ENCODE measurements at places on chromosomes 13 and 19.

- no peak for DNase-seq
Measured at GRCh38 chr13:71358218-71358617, 508.8 kb downstream of the DACH1 start.

DNA sequence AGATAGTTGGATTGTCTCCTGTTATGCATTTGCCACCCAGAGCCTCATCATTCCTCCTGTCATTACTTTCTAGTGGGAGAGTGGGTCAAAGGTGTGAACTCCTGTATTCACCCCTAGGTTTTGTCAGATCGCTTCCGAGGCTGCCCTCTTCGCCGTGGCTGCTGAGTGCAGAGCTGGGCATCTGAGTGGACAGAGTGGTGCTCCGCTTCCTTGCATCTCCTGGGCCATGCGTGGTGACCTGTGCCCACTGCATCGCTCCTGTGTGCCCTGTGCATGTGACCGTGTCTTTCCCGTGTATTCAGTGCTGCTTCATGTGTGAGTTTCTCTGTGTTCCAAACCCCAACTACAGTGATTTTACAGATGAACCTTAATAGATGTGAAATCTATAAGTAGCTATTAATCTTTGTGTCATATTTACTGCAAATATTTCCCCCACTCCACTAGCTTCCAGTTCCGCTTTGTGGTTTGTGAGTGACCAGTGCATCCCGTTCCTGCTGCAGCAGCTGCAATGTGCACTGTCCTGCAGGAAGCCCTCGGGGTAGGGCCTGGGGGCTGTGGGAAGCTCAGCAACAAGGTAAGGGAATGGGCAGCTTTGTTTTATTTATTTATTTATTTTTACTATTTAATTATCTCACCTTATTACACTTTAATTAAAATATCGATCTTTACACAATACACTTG, 53.1 kb downstream of the C13orf46 start:
- peak; percentile 10 for DNase-seq

- no peak for DNase-seq
Measured at GRCh38 chr13:79631051-79631659, 150.2 kb downstream of the NDFIP2 start.

DNA sequence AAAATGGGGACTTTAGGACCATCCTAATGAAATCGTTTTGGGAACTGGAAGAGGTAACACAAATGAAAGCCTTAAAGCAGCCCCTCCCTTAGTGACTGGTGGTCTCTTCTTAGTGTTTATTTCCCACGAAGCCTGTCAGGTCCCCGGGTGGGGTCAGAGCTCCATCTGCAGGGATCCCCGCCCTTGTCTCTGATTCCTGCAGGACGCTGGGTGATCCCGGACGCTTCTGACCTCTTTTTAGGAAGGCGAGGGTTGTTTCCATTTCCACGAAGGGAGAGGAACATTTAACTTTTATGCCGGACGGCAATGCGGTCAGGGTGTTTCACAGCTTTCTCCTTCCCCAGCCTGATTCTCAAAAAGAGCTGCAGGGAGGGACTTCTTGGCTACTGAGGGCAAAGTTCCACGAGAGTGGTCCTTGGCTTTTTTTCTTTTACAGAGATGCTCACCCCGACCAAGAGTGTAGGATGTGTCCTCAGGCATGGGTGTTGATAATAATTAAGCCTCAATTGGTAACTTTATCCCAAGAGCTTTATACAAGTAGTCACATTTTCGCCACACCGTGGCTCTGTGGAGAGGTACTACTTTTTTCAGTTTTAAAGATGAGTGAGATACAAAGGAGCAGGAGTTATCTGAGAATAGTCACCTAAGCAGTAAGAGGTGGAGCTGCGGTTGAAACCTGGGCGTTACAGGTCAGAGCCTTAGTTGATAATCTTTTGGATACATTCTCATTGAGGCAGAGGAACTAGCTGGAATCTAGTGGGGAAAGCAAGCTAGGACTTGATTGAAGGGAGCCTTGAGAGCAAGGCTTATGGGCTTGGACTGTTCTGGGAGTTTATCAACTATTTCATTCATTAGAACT, 813 bp downstream of the ZNF284 start:
- no peak for DNase-seq

- DNase-seq: no peak
Measured at GRCh38 chr13:100983111-100983510, 308.5 kb upstream of the TMTC4 start.

DNA sequence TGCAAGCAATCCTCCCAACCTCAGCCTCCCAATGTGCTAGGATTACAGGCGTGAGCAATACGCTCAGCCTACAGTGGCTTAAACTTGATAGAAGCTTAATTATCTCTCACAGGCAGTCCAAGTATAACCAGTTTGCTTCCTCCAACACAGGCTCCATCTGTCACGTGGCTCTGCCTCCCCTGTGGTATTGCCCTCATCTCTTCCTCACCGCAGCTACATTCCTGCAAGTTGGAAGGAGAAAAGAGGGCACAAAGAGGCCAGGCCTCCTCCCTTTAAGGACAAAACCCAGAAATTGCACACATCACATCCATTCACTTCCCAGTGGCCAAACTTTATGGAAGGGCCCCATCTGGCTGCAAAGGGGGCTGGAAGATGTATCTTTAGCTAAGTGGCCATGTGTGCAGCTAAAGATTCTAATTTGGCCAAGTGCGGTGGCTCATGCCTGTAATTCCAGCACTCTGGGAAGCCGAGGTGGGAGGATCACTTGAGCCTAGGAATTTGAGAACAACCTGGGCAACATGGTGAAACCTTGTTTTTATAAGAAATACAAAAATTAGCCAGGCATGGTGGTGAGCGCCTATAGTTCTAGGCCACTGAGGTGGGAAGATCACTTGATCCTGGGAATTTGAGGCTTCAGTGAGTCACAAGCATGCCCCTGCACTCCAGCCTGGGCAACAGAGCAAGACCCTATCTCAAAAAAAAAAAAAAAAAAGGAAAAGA, 3.1 kb upstream of the SDHAF1 start:
- DNase-seq: no peak

GRCh38 chr13:109615721-109616420, 170.5 kb downstream of the IRS2 start:
- DNase-seq: no peak

GRCh38 chr13:20727856-20728255, 24.4 kb downstream of the IL17D start:
- no peak for DNase-seq

DNA sequence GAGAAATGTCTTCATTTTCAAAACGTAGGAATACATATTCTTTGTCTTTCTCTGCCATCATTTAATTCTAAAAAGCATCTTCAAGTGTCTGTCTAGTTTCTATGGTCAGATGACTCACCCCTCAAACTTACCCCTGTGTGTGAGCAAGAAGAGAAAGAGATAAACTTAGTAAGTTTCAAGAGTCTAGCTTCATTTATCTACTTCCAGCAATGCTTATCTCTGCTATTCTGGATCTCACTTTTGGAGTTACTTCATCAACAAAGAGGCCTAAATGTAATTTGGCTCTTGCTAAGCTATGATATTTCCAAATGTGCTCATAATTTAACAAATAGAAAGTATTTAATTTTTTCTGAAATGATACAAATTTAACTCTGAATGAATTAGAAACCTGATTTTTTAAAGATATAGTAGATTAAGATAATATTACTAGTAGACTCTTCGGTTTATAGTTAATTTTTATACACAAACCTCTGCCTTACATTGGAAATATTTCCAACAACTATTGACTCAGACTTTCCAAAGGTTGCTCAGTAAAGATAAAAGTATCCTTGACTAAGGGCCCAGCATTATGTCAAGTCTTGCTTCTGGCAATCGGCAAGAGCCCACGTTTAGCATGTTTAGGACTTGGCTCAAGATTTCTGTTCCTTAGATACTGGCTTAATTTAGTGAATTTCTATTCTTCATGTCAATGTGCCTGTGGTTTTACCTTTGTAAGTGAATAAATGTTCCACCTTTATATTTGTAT, 1511.0 kb upstream of the SLC10A2 start:
- no peak for DNase-seq

DNA sequence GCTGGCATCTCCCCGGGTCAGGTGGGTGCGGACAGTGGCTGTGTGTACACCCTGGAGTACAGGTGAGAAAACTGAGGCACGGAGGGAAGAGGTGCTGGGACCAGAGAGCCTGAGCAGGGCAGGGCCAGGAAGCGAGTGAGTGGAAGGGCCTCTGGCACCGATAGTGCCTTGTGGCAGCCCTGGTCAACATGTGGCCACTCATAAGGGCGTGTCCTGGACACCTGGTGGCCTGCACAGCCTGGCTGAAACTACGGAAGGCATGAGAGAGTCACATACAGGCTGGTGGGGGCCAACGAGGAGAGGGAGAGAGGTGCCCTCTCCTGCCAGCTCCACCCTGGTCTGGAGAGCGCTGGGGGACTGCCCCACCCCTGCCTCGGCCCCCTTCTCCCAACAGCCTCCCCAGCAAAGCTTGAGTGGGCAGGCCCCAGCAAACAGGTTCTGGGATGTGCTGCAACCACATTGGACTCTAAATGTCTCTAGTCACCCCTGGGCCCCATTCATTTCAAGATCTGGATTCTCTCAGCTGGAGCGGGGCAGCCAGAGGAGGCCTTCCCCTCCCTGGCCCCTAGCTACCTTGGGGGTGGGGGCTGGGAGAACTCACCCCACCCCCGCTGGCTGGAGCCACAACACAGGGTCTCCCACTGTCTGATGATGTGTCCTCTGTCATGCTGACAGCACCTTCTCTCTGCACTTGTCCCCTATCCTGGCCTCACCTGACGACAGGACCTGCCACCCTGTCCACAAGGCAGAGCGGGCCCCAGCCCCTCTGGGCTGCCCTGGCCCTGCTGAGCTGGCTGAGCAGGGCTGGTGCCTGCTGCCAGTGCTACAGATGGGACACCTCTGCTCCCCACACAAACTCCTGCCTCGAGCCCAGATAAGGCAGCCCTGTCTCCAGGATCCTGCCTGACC, 5.8 kb downstream of the CBARP start:
- DNase-seq: no peak

DNA sequence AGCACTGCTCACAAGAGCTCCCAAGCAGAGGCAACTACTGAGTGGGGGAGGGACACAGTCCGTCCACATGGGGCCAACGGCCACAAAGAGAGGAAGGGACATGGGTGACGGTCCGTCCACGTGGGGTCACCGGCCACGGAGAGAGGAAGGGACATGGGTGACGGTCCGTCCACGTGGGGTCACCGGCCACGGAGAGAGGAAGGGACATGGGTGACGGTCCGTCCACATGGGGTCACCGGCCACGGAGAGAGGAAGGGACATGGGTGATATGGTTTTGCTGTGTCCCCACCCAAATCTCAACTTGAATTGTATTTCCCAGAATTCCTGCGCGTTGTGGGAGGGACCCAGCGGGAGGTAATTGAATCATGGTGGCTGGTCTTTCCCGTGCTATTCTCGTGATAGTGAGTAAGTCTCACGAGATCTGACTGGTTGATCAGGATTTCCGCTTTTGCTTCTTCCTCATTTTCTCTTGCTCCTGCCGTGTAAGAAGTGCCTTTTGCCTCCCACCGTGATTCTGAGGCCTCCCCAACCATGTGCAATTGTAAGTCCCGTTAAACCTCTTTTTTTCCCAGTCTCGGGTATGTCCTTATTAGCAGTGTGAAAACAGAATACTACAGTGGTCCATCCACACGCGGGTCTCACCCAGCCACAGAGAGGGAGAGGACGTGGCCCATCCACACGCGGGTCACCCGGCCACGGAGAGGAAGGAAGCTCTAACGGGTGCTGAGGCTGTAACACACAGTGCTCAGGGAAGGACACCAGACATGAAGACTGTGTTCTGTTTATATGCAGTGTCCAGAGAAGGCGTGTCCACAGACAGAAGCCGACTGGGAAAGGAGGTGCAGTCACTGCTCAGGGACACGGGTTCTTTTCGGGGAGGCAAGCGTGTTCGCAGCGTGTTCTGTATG, 48.5 kb downstream of the GAS6 start:
- peak; percentile 59 for DNase-seq

DNA sequence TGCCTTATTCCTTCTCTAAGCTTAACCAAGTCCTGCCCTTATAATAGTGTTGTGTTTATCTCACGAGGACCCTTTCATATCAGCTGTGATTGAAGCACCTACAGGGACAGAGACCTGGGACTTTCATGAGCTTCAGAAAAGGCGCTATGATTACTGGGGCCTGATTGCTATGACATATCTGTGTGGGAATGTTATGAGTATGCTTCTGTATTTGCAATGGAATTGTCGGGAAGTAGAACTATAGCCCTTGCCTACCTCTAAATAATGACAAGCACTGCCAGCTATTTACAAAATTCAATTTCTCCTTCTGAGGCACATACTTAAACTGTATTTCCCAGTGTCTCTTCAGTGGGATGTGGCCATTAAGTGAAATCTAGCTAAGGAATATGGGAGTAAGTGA, 191.5 kb downstream of the LHFPL6 start:
- no peak for DNase-seq

- no peak for DNase-seq
Measured at GRCh38 chr19:10078329-10078728, 7.8 kb upstream of the SHFL start.

DNA sequence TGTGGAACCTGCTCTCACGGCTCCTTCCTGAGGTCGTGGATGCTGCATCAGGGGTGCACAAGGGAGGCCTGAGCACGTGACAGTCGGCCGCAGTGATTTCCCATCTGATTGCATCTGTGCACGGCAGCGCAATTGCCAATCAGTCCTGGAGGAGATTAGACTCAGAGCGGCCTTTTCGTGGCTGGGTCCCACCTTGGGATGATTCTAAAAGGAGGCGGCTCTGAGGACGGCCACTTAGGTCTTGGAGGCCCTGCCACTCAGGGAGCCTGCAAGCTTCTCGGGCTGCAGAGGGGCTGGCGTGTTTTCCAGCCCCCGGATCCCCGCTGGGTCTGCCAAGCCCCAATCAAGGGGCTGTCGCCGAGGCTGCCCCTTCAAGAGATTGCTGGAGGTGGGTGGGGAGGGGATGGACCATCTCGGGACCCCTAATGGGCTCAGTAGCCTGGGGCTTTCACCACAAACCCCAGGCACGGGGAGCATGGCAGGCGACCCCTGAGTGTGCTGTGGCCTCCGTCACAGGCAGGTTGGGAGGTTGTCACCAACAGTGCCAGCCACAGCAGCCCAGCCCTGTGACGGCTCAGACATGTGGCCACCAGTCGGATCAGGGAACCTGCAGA, 51.6 kb downstream of the SOX1 start:
- DNase-seq: no peak

DNA sequence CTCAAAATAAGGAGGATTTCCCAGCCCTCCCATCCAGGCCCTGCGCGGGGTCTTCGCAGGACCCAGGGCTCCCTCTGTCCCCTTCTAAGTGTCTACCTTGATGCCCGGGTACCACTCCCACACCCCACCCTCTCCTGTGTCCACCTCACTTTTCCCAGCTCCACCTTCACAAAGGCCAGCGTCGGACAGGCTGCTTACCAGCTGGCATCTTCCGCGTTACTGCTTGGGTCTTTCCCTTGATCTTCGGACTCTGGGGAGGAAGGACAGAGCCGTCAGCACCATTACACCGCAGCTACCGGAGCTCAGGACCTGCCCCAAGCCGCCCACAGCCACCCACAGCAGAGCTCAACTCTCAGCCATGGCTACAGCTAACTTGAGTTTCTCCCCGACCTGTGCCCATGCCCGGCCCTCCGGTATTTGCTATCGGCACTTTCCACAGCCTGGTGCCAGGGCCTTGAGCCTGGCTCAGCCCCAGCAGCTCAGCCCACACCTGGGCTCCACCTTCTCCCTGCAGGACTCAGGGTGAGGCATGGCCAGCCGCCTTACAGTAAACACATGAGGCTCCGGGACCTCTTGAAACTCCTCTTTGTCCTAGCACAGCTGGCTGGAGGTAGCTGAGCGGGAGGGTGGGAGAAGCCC, 3.8 kb downstream of the C13orf46 start:
- peak; percentile 91 for DNase-seq

- peak; percentile 38 for DNase-seq
Measured at GRCh38 chr13:111792956-111793355, 274.0 kb upstream of the SOX1 start.
